Stimulated activated CD8-positive, alpha-beta memory T cell treated with anti-CD3 and anti-CD28 coated beads, Interleukin-7, amount 100 ng/mL, for 1 hour (primary cell): ENCODE measurements at places on chromosomes 4 and X.

DNA sequence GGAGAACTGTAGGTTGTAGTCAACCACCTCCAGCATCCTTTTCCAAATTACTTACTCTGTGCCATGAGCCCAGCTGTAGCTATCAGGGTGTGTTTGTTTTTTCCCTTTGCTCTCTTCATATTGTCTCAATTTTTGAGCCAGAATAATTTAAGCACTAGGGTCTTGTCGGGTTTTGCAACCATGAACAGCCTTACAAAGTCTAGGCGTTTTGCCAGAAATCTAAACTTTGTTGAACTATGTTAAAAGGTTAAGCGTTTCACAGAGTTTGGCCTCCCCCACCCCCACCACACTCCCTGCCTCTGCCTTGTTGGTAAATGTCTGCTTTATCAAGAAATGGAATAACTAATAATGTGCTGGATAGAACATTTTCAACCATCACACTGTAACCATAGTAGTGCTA lies 190.6 kb upstream of the TTC29 start:
- no peak for DNase-seq

DNA sequence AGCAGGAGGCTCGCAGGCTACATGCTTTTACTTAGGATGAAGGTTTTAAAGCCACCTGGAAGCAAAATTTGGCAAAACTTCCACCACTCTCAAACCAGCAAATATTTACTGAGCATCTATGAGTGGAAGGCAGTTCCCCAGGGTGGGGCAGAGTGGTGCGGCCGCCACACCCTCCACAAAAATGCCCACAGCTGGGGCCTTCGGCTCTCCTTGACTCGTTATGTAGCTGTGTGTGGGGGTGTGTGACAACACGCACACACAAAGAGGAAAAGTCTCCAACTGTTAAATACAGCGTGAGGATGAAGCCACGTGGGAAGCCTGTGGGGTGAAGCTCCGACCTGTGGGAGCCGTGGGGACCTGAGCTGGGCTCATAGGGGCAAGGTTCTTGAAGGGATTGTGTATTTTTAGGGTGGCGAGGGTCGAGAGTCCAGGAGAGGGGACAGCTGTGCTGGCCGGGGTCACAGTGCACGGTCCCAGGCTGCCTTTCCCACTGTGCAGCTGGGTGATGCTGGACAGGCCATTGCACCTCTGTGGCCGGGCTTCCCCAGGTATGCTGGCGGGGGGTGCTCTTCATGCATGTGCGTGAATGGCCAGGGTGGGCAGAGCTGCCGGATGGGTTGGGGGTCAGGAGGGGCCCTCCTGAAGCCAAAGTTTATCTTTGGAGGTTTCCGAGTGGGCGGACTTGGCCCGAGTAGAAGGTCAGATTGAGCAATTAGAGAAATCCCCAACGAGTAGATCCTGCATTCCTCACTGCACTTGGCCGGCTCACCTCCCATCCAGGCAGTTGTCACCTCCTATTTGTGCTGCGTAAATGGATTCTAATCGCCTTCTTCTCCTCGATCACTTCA lies 25.4 kb downstream of the SORCS2 start:
- no peak for DNase-seq

DNA sequence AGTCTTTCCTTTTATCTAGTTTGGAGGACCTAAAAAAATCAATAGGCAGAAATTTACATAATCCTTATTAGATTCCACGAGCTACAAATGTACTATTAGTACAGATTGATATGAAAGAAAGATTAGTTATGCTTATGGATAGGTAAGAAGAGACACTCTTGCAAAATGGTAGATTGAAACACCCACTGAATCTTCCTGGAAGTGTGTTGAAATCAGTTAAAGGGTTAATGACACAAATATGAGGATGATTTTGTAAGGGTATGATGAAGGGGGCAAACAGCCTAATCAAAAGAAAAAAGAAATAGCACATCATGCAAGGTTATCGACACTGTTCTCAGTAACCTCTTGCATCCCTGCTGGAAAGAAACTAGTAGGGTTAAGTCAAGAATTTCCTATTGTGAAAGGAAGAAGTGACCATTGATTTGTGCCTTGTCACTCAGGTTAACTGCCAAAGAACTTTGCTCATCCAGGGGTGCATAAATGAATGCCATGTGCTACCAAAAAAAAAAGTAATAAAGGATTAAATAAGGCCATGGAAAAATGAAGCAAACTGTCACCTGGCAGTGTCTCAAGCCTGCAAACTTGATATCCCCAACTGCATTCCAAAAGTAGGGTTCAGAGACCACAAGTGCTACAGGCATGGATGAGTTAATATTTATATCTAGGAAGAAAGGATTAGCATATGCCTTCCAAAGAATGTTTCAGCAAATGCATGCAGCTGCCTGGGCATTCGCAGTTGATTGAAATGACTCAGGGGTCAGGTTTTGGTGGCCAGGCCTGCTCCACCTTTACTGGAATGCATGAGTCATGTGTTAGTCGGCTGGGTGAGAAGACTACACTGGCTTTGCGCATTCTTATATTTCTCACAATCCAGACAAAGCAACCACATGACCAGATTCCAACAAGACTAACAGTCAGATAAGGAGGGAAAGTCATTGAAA lies 78.3 kb upstream of the ATXN3L start:
- no peak for DNase-seq

- DNase-seq = no peak
Observed at GRCh38 chrX:4315891-4316290, 602.4 kb upstream of the PRKX start.

DNA sequence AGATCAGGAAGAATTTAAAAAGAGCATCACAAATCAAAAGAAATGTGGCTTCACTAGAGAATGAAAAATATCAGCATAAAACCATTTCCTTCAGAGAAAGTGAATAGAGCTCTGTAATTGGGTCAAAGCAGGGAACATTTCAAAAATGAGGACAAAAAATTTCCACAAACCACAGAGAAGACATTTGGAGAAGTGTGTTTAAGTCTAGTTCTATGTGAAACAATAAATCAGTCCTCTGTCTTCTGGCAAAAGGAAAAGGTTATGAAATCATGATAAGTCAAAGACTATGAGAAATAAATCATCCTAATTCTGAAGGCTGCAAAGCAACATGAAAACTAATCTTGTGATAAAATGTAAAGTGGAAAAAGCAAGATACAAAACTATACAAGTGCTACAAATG lies 27.9 kb downstream of the SMPX start:
- no peak for DNase-seq

- DNase-seq = no peak
Observed at GRCh38 chr4:128294464-128294863, 6.9 kb upstream of the PGRMC2 start.

GRCh38 chr4:36274158-36274557 lies 7.3 kb upstream of the DTHD1 start:
- DNase-seq = no peak

- no peak for DNase-seq
Observed at GRCh38 chrX:111041018-111041462, 55.0 kb upstream of the PAK3 start.

DNA sequence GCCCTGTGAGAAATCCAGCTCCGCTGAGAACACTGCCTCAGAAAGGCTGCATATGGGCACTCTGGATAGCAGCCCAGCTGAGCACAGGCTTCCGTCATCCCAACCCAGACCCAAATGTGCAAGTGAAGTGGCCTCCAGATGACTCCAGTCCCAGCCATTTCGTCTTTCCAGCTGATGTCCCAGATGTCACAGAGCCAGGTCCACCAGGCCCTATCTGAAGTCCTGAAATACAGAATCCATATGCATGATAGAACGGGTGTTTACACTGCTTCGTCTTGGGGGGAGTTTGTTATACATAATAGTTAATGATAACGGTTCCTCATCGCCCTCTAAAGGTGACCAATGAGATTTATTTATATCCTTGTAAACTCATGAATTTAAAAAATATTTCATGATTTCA lies 72.6 kb upstream of the TRIM2 start:
- no peak for DNase-seq

DNA sequence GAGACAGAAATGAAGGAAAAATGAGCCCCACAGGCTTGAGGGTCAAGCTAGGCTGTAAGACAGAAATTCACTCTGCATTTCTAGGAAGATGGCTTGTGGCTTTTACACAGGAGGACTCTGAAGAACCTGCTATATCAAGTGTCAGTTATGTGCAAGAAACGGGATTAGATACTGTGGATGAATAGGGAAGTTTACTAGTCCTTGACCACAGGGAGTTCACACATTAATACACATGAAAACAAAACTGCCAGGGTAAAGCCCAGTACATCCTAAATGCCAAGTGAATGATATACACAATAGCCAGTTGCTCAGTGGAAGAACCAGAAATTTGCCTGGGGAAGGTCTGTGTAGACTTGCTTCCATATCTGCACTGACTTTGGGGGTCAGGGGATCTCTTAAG lies 53.5 kb downstream of the TMEM131L start:
- no peak for DNase-seq

DNA sequence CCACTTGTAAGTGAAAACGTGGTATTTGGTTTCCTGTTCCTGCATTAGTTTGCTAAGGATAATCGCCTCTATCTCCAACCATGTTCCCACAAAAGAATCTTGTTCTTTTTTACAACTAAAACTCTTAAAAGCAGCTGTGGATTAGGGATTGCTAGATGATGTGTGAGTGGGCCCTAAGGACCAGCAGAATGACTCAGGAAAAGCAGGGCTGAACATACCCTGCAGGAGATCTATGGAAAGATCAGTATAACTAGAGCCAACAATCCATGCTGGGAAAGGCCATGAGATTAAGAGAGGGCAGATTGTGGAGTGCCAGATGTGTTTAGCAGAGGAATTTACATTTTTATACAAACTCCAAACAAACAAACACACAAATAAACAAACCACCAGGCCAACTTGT lies 128.4 kb upstream of the TMEM164 start:
- no peak for DNase-seq

GRCh38 chr4:68445111-68445510 lies 2.2 kb upstream of the TMPRSS11E start:
- no peak for DNase-seq

DNA sequence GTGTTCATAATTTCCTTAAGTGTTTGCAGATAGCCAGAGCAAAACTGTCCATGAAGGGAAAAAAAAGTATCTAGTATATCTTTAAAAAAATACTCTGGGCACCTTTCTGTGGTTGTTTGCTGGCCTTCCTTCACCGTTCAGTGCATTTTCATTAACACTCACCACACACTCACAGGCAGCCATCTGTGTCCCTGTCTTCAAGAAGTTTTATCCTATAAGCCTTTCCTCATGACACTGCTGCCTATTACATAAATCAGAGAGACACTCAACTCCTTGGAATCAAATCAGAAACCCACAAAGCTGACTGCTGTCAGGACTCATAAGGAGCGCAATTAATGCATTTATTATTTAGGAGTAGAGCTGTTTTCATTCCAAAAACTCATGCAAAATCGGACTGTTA lies 1720.2 kb downstream of the PCDH7 start:
- DNase-seq = no peak

DNA sequence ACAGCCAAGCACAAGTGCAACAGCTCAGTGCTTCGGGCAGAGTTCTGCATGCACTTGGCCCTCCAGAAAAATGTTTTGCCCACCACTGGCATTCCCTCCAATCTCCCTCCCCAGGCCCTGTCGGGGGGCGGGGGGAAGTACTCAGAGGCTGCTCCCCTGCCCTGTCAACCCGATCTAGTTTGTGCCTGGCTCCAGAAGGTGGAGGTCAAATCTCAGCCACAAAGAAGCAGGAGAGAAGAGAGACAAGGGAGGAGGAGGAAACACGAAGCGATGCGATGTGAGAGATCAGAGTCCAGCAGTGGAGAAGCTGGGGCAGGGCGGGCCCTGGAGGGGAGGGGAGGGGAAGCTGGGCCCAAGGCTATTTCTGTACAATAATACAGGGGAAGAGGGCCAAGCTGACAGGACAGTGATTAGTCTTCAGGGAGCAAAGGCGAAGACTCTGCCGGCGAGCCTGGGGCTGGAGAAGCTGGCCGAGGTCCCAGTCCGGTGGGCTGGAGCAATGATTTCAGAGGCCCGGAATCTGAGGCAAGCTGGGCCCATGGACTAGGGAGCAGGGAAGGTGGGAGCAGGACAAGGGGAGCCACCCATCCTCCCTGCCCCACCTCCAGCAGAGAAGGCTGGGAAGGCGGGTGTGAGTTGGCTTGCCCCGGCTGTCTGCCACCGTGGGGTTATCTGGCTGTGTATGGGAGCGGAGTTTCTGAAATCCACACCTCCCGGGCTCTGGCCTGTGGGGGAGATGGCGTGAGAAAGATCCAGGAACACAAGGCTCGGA lies 167.1 kb downstream of the EFNB1 start:
- no peak for DNase-seq

DNA sequence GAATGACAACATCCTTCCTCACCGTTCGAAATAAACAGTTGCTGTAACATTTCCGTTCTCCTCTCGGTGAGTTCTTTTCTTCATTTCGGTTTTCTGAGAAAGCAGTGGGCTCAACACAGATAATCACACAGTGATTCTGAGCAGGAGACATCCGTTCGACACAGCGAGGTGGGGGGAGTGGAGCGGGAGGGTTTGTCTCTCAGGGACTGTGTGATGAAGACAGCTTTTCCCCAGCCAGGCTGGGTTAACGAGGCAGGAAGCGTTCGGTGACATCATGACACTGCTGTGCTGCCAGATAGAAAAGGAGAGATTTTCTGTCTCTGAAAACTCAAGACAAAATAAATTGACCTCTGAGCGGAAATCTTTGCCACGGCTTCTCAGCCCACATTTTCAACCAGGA lies 119.3 kb downstream of the CRLF2 start:
- no peak for DNase-seq

DNA sequence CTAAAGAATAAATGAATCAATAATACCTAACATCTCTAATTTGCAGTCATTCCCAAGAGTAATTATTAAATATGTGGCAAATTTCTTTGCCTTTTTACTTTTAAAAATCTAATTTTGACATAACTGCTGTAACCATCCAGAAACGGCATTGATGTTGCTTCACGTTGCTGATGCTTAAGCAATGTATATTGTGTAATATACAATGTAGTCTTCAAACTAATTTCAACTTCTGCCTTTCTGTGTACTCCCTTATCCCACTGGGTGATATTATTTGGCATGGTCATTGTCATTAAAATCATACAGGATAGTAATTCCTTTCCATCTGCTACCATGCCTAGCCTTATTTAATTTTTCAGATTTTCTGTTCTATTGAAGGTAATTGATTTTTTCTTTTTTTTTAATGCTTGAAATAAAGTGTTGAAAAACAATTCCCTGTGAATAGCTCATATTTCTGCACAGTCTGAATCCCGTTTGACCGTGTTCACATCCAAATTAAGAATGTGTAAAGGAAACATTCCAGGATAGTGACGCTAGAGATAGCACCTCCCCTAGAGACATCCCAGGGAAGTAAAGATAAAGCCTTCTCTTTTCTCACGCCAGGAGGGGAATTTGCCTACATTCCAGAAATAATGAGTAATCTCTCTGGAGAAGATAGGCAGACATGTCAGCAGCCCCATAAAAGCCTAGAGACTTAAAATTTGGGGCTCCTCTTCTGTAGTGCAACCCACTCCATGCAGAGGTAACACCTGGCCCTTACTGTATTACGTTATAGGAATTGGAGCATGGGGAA lies 8.6 kb downstream of the FAM200B start:
- DNase-seq = no peak
